SW480 (cell line): ENCODE measurements at places on chromosomes 12 and 14.
A peak's percentile ranks its signal among the peaks of the same experiment; 100 is the strongest.

DNA sequence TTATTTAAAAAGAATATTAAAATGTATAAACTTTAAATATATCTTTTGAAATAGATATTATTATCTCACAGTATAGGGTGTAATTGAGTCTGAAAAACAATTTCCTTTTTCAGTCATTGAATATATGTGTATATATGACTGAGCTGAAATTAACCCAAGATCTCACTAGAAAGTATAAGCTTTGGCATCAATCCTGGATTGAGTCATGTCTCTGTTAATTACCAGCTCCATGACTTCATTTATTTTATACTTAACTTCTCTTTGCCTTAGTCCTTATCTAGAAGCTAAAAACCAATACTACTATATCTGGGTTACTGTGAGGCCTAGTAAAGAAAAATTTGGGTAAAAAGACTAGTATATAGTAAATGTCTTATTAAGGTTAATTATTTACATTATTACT lies 1020.3 kb downstream of the LRFN5 start:
- DNase-seq = no peak

DNA sequence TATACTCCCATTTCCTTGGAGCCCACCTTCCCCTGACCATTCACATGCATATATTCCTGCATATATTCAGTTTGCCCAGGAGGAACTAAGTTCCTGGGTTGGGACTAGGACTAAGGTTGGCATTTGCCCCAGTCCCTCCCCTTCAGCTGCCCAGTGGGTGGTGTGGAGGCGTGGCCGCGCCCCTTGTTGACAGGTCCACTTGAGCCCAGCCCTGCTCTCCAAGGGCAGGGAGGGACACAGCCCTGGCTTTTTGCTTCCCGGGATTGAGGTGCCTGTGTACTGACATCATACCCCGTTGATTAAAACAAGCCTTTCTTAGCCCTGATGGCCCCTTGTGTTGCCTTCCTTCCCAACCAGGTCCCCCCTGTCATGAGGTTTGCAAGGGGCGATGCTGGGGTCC lies 7.3 kb downstream of the ERBB3 start:
- DNase-seq = no peak

- no peak for DNase-seq
Observed at GRCh38 chr12:27589419-27589818, 65.4 kb downstream of the PPFIBP1 start.

- DNase-seq = no peak
Observed at GRCh38 chr12:106112145-106112821, 26.5 kb downstream of the NUAK1 start.

GRCh38 chr12:29759950-29760349 lies 23.8 kb downstream of the TMTC1 start:
- DNase-seq = no peak

DNA sequence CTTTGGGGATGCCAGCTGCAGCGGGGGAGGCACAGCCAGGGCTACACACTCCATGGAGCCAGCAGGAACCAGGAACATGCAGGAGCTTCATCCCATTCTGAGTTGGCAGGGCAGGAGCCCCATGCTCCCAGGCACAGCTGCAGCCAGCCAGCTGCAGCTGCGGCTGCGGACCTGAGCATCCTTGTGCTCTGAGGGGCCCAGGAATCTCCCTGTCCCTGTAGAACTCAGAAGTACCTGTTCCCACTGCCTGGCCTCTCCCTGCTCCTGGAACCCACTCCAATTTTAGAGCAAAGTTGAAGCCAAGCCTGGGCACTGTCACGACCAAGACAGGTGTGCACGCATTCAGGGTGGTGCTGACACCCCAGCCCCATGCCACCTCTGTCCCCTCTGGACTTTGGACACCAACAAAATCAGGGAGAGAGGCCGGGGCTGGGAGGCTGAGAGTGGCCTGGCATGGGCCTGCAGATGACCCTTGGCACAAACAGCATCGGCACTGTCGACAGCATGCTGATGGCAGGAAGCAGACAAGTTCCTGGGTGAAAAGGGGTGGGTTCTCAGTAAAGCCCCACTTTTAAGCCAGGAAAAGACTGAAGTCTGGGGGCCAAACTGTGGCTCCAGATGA lies 257.3 kb upstream of the LRFN5 start:
- DNase-seq = no peak

- DNase-seq = no peak
Observed at GRCh38 chr12:68863109-68863770, 55.3 kb downstream of the MDM2 start.

DNA sequence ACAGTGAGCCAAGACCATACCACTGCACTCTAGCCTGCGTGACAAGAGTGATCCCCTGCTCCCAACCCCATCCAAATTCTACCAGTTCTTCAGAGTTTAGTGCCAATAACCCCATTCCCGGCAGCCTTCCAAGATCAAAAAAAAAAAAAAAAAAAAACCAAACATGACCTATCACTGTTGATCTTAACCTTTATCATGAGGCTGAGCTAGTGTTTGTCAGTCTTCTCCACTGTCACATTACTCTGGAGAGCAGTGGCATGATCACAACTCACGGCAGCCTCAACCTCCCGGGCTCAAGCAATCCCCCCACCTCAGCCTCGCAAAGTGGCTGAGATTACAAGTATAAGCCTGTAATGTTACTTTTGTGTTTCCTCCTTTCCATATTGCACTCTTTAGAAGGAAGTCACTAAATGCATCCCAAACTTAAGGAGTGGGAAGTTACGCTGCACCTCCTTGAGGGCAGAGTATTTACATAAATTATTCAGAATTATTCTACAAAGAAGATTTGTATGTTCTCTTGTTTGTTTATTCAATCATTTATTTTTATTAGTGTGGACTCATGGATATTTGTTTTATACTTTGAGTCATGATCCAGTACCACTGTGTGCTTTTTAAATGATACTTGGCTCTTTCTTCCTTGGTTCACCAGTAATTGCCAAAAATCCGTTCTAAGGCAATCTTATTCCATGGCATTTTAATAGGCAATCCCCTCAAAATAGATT lies 31.5 kb upstream of the FAM222A start:
- DNase-seq = no peak

DNA sequence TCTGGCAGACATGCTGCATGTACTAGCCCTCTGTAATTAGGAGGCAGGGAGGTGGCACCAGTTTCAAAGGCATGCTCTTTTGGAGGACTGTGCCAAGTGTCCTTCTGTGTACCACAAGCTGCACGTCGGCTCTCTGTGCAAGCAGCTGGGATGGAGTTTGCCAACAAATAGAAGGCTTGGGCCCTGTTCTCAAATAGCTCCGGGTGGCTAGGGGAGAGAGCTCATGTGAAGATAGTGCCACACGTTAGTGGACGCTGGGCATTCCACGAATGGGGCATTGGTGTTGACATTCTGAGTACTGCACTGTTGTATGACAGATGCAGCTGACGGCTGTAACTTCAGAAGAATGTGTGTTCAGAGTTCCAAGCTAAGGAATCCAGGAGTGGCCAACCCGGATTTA lies 4.4 kb downstream of the AACS start:
- no peak for DNase-seq

- no peak for DNase-seq
Observed at GRCh38 chr12:90546511-90546910, 408.5 kb downstream of the CCER1 start.

- no peak for DNase-seq
Observed at GRCh38 chr12:129605666-129606065, 298.2 kb downstream of the TMEM132D start.

DNA sequence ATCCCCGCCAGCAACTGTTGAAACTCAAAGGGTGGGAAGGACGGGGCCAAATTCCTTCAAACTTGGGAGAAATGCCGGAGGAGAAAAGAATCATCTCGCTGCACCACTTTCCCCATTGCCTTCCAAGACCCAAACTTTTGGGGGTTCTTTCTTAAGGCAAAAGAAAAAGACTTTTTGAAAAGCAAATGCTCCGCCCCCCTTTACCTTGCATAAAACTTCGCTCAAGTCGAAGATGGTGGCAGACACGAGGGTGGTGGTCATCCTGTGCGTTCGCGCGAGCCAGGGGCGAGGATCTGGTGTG lies 239 bp downstream of the ZFP36L1 start:
- no peak for DNase-seq

DNA sequence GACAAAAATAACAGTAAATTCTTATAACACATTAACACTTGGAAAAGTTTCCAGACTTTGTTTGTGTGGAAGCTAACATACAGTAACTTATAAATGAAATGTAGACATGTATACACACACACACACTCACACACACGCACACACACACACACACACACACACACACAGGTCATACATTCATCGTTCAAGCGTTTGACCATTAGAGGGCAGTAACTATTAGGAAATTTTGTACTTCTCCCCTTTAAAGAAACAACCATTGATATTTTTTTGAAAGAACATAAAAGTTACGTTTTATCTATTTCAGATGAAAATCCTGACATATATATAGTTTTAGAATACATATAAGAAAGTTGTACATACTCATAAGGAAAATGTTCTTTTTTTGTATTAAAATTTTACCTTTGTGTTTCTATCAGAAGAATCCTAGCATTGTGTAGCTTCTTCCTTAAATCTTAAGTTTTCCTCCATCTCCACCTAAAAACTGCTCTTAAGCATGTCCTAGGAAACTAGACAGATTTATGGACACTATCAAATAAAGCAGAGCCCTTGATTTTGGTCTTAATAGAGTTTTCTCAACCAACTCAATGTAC lies 29.0 kb downstream of the PTPRQ start:
- peak; percentile 42 for DNase-seq

DNA sequence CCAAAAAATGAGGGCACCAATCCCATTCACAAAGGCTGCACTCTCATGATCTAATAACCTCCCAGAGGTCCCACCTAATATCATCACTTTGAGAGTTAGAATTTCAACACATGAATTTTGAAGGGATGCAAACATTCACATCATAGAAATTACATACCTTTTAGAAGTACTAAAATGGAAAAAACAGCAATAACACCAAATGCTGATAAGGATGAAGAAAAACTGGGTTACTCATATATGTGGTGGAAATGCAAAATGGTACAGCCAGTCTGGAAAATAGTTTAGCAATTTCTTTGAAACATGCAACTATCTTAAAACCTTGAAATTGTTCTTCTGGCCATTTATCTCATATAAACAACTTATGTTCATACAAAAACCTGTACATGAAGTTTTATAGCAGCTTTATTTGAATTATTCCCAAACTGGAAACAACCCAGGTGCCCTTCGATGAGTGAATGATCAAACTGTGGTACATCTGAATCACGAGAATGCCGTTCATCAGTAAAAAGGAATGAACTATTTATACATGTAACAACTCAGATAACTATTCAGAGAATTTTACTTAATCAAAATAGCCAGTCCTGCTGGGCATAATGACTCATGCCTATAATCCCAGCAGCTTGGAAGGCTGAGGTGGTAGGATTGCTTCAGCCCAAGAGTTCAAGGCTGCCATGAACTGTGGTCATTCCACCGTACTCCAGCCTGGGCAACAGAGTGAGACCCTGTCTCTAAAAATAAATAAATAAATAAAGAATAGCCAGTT lies 109.4 kb upstream of the SSTR1 start:
- no peak for DNase-seq

DNA sequence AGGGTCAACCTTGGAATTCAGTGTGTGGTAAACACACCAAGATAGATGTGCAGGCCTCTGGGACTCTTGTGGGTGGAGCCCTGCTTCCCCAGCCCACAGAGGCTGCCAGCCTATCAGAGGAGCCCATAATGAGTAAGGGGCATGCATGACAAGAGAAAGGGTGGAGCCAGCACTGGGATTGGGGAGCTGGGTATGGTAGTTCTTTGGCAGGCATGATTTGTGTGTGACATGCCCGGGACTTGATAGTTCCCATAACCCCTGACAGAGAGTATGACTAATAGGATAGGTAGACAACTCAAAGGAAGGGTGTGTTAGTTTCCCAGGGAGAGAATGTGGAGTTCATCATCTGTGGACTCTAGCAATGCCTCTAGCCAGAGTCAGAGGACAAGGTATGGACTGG lies 143.0 kb downstream of the EMP1 start:
- peak; percentile 98 for DNase-seq

- no peak for DNase-seq
Observed at GRCh38 chr12:6466184-6466573, 4.3 kb downstream of the VAMP1 start.
